Dermis blood vessel endothelial cell (primary cell): ENCODE measurements at places on chromosomes 5 and 9. TPM values are rescaled to one million over a fixed set of nuclear protein-coding genes. Genes with fewer than 3 reads are reported as not detected.

TRPM3 gene
- total RNA-seq = 0.37 and 1.4 TPM in 2 replicates

DNA sequence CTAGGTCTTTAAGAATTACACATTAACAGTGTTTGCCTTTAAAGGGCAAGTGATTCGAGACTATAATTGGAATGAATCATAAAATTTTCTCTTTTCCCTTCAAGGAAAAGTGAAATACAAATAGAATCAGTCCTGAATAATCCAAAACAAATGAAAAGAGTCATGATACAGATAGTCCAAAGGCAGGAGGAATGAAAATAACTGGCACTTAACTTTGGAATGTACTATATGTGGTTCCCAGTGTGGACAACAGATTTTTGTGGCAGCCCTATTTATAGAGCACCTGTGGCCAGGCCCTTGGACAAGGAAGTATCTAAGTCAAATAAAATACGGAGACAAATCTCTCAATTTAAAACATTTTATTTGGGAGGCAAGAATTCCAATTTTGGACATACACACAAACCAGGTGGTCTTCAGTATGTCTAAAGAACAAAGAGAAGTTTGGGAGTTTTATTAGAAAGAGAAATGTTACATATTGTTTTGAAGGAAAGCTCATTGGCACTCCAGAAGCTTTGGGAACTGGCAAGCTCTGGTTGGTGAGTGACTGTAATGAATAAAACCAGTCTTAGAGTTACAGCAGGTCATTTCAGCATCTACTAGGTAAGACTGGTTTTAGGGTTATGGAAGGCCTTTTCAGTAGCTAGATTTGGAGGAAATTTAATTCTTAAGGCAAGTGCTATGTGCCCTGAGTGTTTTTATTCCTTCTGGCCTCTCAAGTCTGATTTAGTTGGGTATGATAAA is 116.0 kb upstream of the PAM start:
- DNase-seq = no peak

GRCh38 chr9:72704688-72705375 is 183.4 kb downstream of the TMC1 start:
- DNase-seq = no peak

TMEM250 gene
- 59.7 and 73.7 TPM in 2 replicates for total RNA-seq

DNA sequence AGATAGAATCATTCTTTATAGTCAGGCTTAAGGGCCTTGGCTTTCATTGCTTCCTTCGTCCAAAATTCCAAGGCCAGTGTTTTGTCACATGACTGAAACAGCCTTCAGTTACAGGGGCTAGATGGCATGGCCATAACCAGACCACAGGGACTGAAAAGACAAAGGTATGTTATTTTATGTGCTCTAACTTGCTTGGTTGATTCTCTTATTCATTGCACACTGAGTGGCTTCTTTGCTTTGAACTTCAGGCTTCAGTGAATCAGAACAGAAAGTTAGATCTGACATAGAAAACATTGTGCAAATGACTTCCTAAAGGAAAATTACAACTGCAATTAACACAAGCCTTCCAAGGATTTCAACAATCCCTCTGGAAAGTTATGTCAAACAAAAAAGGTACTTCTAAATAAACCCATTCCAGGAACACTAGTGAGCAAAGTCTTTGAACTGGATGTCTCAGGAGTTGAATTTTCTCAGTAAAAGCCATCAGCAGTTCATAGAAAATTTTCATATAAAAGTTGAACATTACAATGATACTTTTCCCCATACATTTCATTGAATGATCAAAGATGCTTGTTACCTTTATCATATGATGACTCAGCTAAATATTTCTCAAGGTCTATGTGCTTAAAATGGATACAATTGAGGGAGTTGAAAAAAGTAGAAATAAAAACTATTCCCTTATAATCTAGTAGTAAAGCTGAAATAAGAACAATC is 355.3 kb downstream of the TMEM232 start:
- DNase-seq = no peak

GRCh38 chr5:96478983-96479382 is 45.9 kb upstream of the PCSK1 start:
- DNase-seq = no peak

- DNase-seq = no peak
Observed at GRCh38 chr9:91899219-91899563, 50.8 kb downstream of the ROR2 start.
